ENCODE measurements at places on chromosomes 12 and 14.

GRCh38 chr14:103630364-103631108 lies 1.5 kb downstream of the KLC1 start:
- DNase-seq = no peak

DNA sequence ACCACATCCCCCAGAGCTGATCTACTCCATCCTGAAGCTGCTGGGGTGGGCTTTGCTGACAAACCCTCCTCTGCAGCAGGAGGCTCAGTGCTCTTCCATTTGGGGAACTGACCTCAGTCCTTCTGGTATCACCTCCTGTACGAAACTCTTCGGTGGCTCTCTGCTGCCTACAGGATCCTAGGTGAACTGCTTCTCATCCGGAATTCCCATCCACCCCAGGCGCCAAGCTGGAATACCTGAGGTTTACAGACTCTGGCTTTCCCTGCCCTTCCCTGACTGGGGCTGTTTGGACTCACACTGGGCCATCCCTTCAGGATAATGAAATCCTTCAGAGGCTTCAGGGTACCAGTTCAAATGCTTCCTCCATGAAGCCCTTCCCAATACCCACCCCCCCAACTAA lies 26.2 kb downstream of the GCN1 start:
- DNase-seq = no peak

- DNase-seq = peak; percentile 85
Observed at GRCh38 chr14:51847489-51847796, 13.0 kb upstream of the GNG2 start.

DNA sequence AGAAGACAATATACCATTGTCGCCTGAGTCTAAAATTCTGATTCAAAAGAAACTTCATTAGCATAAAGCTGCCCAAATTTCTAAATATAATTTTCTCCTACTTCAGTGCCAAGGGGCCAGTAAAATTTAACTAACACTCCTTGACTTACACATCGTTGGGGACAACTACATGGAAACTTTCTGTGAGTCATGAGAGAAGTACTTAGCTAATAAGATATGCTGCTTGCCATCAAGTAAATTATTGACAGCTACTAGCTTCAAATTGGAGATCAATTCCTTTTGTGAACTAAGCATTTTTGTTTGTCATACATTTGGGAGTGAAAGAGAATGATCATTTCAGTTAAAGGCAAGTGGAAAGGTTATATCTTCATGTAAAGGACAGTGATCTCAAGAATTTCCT lies 373.3 kb downstream of the MDGA2 start:
- DNase-seq = no peak

DNA sequence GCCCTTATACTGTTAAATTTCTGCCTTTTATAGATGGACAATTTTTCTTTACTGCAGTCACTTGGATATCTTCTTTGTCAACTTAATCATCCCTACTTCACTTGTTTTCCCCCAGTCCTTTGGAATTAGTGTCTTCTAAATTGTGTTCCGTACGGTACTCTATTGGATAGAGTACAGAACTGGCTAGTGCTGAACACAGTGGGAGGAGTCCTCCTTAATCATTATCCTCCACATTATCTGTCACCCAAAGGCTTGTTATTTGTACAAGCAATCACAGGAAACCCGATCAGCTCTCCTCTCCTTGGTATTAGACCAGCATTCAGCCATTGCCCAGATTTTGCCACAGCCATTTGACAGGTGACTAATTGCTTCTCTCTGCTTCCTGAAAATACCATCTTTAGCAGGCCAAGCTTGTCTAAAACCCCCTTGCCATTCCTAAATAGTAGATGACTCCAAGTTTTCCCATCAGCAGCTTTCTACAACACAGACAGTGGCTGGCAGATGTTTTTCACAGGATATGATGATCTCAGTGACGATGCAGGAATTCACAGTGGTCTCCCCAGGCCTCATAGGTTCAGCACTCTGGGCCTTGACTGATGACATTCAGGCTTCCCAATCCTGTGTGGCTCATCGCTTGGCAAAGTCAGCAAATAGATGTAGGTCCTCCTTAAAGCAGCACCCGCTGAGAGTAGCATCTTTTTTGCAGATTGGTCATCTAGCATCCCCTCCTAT lies 216.0 kb upstream of the RGS6 start:
- DNase-seq = no peak

DNA sequence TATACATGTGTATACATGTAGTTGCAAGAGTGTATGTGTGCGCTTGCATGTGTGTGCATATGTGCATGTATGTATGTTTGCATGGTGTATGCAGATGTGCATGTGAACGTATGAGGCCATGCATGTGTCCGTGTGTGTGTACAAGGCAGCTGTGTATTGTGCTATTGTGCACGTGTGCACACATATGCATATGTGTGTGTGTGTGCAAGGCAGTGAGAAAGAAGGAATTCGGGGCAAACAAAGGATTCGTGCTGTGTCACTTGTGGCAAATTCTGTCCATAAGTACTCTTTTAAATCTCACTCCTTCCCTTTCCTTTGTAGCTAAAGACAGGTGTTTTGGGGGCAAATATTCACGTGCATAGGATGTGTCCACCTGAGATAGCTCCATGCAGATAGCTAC lies 227.1 kb downstream of the VRK1 start:
- DNase-seq = no peak

- DNase-seq = no peak
Observed at GRCh38 chr14:104891664-104892530, 26.8 kb downstream of the CEP170B start.

GRCh38 chr14:90495357-90496276 lies 98.8 kb downstream of the CALM1 start:
- no peak for DNase-seq

DNA sequence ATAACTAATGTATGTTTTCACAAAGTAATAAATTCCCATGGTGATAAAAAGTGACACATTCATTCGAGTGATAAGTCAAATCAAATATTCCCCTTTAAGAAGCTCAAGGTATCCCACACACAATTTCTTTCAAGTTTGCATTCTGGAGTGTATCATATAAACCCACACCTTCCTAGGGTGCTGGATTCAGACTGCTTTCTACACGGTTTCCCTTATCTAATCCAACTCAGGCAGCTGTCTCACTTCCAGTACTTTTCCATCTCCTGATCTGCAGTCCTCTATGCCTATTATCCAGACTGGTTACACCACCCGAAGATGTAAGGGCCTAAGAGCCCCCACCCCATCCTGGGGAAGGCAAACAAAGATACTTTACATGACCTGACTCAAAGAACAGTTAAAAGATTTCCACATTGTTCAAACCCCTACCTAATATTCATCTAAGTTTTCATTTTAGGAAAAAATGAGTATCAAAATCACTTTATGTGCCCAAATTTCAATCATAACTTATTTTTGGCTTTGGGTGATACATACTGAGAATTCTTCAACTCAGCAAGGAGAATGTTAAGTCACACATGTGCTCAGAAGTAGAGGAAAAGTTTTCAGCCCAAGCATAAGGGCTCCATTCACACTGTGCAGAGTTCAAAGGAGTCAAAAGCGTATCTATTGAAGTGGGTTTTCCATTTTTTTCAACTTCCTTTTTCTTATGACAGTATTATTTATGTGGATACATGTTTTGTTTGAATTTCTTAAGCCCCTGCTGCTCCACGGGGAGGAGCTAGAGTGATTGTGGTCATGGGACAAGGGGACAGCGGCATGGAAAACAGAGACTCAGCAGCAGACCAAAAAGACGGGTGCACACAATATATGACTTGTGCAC lies 41.8 kb downstream of the CORO1C start:
- peak; percentile 78 for DNase-seq

DNA sequence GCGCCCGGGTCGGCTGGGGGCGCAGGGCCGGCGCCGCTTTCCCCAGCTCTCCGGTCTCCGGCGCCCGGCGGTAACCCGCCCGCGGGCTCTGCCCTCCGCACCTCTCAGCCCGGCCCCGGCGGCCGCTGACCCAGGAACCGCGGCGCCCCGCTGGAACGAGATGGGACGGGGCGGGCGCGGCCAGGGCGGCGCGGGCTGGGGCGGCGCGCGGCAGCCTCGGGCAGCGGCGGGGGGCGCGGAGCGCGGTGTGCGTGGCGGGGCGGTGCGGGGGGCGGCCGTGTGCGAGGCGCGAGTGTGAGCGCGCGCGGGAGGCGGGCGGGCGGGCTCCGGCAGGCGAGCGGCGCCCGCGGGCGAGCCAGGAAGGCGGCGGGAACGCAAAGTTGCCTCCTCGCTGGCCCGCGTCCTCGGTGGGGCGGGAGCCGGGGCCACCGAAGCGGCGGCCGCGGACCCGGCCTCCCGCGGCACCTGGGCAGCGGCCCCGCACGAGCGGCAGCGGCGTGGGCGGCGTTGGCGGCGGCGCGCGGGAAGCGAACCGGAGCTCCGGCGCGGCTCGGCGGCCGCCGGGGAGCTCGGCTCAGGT lies 671 bp upstream of the DIO3 start:
- DNase-seq = no peak

DNA sequence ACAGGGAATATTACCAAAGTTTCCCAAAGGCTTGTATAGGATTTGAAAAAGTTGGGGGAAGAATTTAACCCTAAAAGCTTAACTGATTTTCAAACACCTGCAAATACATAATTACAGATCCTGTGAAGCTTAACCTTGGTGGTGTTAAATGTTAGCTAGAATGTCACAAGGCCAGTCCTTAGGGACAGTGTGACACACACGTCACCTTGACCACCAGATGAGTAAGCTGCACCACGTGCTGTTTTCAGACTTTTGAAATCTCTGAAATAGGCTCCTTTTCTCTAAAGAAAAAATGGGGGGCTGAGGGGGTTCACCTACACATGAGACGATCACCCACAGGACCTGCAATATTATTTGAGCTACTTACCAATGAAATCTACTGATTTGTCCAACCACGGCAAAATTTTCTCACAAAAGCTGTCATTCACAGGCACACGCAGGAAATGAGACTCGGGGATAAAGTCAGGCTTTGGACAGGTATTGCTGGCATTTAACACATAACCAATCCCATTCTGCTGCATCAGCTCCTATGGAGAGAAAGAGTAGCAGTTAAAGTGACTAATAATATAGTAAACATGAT lies 75.9 kb downstream of the DUSP16 start:
- no peak for DNase-seq

DNA sequence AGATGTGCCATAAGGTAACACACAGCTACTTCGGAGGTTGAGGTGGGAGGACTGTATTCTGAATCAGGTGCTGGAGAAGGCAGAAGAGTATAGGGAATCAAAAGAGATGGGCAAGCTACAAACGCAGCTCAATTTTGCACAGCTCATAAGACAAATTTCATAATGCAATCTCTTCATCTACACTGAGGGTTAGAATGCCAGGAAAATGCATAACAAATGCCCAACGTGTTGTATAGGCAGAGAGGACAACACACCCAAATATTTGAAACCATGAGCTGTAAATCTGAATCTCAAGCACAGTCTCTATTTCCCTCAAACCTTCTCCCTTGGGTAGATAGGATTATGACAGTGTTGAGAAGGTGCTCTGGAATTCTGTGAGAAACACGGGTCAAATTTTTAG lies 263.1 kb upstream of the FOXN3 start:
- DNase-seq = no peak

- peak; percentile 38 for DNase-seq
Observed at GRCh38 chr12:104583301-104583700, 126.6 kb downstream of the CHST11 start.

DNA sequence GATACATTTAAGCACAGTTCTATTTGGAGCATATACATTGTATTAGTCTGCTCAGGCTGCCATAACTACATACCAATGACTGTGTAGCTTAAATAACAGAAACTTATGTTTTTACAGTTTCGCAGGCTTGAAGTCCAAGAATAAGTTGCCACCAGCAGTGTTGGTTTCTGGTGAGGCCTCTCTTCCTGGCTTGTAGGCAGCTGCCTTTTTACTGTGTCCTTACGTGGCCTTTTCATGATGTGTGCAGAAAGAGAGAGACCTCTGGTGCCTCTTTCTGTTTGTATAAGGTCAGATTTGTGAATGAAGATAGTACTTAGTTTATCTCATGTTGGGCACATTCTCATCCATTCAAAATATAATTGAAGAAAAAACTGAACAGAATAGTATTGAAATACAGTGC lies 636.6 kb downstream of the FLRT2 start:
- no peak for DNase-seq

GRCh38 chr12:4416276-4416675 lies 29.3 kb downstream of the FGF6 start:
- DNase-seq = no peak

GRCh38 chr12:55847033-55847432 lies 4.3 kb upstream of the MMP19 start:
- DNase-seq = peak; percentile 96

DNA sequence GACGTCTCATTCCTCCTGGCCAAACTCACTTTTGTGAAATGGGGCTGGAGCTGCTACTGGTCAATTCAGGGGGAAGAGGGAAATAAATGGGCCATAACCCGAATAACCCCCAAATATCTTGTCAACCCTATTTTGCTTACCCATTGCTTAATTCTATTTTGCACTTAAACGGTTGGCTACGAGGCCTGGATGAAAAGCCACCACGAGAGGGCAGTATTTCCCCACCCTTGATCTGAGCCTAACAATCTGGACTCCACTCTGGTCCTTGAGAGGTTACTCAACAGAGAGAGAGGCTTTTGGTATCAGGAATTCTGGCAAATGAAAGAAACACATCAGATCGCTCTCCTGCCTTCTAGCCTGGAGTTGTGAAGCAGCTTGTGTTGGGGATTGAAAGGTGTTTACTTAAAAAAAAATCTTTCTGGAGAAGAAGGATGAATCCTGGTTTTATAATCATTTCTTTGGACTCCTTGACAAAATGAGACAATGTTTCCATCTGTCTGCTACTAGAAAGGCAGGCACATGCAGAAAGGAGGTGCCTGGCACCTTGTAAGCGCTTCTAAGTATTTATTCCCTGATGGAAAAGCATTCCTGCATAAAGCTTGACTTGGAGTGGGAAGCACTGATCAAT lies 22.4 kb upstream of the FBXO21 start:
- peak; percentile 85 for DNase-seq

GRCh38 chr14:57610631-57611030 lies 117.0 kb upstream of the CCDC198 start:
- DNase-seq = no peak

All from inflammatory macrophage treated with lipopolysaccharide for 1 hour (primary cell).